ENCODE measurements at places on chromosomes 4 and X.

DNA sequence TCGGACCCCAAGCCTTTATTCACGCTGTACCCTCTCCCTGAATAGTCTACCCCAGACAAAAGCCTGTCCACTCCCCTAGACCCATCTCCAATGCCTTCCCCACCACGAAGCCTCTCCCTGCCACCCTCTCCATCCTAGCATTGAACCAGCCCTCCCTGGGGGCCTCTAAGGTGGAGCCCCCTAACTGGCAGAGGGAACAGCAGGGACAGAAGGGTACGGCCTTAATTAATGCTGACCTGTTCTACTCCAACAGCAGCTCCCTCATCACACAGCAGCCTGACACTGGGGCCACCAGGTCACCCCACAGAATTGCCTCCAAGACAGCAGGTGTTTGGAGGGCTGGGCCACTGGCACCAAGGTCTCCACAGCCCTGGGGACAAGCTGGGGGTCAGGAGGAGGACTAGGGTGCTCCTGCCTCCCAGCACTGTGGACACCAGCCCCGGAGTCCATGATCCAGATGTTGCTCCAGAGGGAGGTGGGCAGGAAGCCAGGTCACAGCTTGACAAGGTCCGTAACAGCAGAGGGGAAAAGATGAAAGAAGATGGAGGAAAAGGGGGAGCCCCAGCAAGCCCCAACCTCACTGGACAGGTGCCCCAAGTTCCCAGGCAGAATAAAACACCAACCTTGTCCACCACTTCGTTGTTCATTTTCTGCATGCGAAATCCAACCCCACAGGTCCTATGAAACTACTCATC is 3.7 kb downstream of the CRMP1 start:
- DNase-seq: no peak

DNA sequence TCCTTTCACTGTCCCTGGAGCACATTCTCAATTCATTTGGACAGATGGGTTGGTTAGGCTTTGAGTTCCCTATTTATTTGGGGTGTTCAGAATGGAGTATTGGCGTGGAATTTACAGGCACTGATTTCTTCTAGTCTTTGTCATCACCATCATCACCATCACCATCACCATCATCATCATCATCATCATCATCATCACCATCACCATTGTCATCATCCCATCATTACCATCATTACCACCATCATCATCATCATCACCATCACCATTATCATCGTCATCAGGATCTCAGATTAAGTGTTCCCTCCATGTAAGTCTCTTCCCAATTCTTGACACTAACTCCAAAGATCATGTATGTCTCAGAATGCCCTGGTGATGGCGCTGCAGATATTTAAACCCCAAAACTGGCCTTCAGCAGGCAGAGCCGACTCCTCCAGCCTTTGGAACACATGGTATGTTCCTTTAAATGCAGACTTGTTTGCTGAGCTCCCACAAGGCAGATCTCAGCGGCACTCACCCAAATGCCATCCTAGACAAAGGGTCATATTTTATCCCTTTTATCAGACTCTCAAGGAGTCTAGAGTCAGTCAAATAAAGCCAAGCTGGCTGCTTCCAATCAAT is 19.8 kb upstream of the FAM9A start:
- DNase-seq: no peak

- DNase-seq: no peak
These were observed 172.2 kb downstream of the PPARGC1A start for GRCh38 chr4:23717528-23718248.

DNA sequence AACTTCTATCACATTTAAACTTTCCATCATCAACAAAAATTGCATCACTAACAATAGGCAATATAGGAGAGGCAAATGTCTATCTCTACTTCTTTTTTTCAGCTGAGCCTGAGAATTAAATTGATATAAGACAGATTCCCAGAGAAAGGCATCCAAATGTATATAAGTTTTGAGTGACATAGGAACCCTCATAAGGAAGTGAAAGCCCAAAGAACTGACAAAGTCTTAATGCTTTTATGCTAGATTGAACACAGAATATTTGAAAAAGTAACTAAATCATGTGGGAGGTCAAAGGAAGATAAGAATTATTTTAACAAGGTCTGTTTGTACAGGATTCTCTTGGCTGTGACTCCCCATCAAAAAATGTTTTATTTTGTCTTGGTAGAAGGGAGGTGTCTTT is 714.9 kb downstream of the GRXCR1 start:
- no peak for DNase-seq

DNA sequence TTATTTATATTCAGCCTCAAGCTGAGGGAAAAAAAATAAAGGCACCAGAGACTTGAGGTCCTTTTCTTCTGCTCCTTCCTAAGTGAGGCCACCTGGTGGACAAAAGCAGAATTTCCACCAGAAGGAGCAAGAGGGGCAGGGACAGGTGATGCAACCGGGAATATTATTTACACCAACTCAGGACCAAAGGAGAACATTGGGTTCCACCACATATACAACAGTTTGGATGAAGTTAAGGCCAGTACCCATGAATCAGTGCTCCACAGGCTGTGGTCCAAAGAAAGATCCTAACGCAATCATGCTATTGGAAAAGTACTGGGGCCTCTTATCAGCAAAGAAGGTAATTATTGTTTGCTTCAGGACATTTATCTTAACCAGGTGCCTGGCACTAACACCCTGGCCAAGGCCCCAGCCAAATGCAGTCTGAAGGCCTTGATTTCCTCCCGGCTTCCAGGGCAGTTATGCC is 57.4 kb downstream of the TSC22D3 start:
- DNase-seq: peak; percentile 13

GRCh38 chr4:53651156-53651735 is 60.0 kb upstream of the LNX1 start:
- no peak for DNase-seq

GRCh38 chr4:11813951-11814446 is 385.3 kb upstream of the HS3ST1 start:
- no peak for DNase-seq

- no peak for DNase-seq
These were observed 38.0 kb upstream of the IGFBP7 start for GRCh38 chr4:57148177-57148576.

Measured in NCI-H1417 treated with DMSO at 0.1 percent for 48 hours (cell line).